ENCODE measurements at places on chromosomes 5 and 9. TPM values are rescaled to one million over a fixed set of nuclear protein-coding genes. Genes with fewer than 3 reads are reported as not detected.

Gene SLC23A1
- total RNA-seq, result 0.30 TPM

Gene OR1J2
- not detected for total RNA-seq

Gene LCN12
- total RNA-seq, result not detected

Gene PDZD2
- total RNA-seq, result 34.9 TPM

Gene IRX1
- total RNA-seq, result 14.4 TPM

Gene NMUR2
- 0.10 TPM for total RNA-seq

Gene CARD6
- total RNA-seq, result 3.9 TPM

Gene NUTM2F
- total RNA-seq, result not detected

Gene VLDLR
- total RNA-seq, result 15.9 TPM

Gene COL23A1
- total RNA-seq, result 4.6 TPM

Gene IL33
- total RNA-seq, result 28.1 TPM

Gene BTNL8
- 0.49 TPM for total RNA-seq

Gene PCBD2
- total RNA-seq, result 5.7 TPM

Gene TNC
- total RNA-seq, result 43.4 TPM

Gene DMRT3
- not detected for total RNA-seq

Gene PCDHAC2
- total RNA-seq, result 3.0 TPM

Gene ELP1
- total RNA-seq, result 25.4 TPM

Gene DMGDH
- total RNA-seq, result 3.3 TPM

Gene SCGB3A2
- total RNA-seq, result not detected

Gene NR6A1
- 0.99 TPM for total RNA-seq

Gene GAPT
- 1.2 TPM for total RNA-seq

Gene UGT3A1
- 2.5 TPM for total RNA-seq

Gene PDE4D
- 39.7 TPM for total RNA-seq

Gene FBP2
- 5.5 TPM for total RNA-seq

Gene MLANA
- 6.5 TPM for total RNA-seq

Gene ACTBL2
- 5.8 TPM for total RNA-seq

Gene TRPM3
- 2.3 TPM for total RNA-seq

Gene SPEF2
- 13.8 TPM for total RNA-seq

Gene TSPAN17
- total RNA-seq, result 16.6 TPM

Gene OLFML2A
- 49.1 TPM for total RNA-seq

Gene CDC20B
- total RNA-seq, result not detected

Gene SLC6A7
- total RNA-seq, result not detected

Gene PCDHA4
- total RNA-seq, result 0.30 TPM

Gene LCN15
- not detected for total RNA-seq

Gene RORB
- total RNA-seq, result 0.39 TPM

Gene GRIN1
- 0.89 TPM for total RNA-seq

Gene PCDHA1
- total RNA-seq, result not detected

Gene CCDC192
- total RNA-seq, result not detected

Gene SELENOP
- 597 TPM for total RNA-seq

Gene PRLR
- total RNA-seq, result 3.6 TPM

Gene ZFP62
- total RNA-seq, result 28.4 TPM

Gene DMRT2
- 11.8 TPM for total RNA-seq

Gene KIF12
- total RNA-seq, result 2.3 TPM

Gene SHLD3
- total RNA-seq, result 4.2 TPM

Gene DPYSL3
- total RNA-seq, result 71.4 TPM

Gene ZFP2
- 1.9 TPM for total RNA-seq

Gene PCDHGA12
- 3.9 TPM for total RNA-seq

Gene DELE1
- total RNA-seq, result 43.8 TPM

Gene FREM1
- 30.9 TPM for total RNA-seq

Gene GRM6
- total RNA-seq, result not detected

Gene TMEM38B
- total RNA-seq, result 19.9 TPM

Gene FOXD4L4
- 0.20 TPM for total RNA-seq

Gene NTRK2
- 35.3 TPM for total RNA-seq

Gene RGS3
- total RNA-seq, result 42.8 TPM

Gene HRCT1
- total RNA-seq, result not detected

Gene SPINK6
- total RNA-seq, result not detected

Gene ENTPD8
- total RNA-seq, result 0.10 TPM
